ENCODE measurements at places on chromosomes 16 and 17. TPM values are rescaled to one million over a fixed set of nuclear protein-coding genes. Genes with fewer than 3 reads are reported as not detected.

The CRYBA1 gene
- total RNA-seq, result not detected

DNA sequence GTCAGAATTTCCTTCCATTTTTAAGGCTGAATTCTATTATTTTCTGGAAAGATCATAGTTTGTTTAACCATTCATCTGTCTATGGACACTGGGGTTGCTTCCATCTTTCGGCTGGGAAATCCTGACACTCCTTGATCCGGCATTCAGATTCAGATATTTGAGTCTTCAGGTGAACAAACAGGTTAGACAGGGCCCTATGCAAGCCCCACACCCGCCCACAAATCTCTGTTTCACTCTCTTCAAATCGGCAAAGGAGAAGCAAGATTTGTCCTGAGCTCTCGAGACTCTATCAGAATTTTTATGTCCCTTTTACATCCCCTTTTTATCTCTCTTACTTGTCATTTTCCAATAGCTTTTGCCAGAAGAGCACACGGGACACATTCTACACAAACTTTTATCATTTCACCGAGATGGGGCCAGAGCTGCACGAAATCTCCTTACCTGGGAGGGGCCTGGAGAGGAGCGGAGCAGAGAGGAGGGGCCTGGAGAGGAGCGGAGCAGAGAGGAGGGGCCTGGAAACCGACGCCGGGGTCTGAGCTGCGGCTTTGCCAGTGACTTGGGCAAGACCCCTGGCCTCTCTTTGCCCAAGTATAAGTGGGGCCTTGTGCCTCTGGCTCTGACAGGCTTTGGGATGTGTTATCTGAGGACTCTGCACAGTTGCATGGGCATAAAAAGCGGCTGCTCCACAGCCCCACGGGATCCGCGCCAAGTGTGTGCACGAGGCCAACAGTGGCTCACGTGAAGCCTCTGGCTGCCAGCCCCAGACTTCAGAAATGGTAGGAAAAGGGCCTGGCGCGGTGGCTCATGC, 54.3 kb upstream of the RBFOX3 start:
- peak; percentile 73 for DNase-seq

DNA sequence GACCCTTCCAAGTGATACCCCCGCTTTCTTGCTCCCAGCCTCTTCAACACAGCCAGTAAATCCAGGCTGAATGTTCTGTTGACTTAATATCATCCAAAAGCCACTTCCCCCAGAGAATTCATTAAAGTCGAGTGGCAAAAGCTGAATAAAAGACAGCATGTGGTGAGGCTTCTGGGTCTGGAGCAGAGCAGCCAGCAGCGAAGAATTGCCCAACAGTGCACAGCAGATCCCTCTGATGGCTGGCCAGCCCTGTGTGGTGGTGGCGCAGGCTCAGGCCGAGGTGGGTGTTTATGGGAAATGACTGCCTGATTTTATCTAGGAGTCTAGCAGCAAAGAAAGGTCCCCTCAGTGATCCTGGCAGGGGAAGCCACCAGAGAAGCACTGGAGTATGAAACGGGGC, 30.3 kb upstream of the RCVRN start:
- DNase-seq, result no peak

The KRT15 gene
- total RNA-seq, result not detected

The PDE6G gene
- total RNA-seq, result not detected

GRCh38 chr16:26051063-26051462, 359.3 kb downstream of the HS3ST4 start:
- DNase-seq, result no peak

The CMTM1 gene
- total RNA-seq, result 7.6 TPM

DNA sequence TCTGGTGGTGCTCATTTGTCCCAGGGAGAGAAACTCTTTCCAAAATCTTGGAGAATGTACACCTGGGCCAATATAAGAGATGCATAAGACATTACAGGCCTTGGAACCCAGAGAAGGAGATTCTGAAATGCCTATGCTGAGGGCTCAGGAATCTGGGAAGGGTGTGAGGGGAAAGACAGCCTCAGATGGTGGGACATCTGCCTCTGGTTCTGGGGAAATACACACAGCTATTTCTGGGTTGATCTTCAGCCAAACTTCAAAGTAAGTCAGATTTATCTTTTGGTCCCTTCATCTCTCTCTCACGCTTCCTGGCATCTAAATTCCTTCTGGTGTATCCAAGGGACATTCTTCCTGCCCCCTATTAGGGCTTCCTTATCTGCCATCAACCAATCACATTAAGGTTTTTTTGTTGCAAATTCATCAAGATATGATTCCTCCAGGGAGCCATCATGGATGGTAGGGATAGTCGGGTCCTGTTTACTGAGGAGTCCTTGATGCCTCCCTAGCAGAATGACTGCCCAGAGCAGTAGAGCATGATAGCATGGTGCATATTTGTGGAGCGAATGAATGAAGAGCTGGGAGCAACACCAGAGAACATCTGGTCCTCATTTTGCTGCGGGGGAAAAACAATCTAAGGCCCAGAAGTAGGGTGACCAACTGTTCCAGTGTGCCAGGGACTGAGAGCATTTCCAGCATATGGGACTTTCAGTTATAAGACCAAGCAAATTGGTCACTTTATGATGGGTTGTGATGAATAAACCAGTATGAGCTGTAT, 35.7 kb upstream of the DYNLL2 start:
- DNase-seq, result no peak

- no peak for DNase-seq
These were observed 39.7 kb downstream of the NUP93 start for GRCh38 chr16:56769677-56770076.

DNA sequence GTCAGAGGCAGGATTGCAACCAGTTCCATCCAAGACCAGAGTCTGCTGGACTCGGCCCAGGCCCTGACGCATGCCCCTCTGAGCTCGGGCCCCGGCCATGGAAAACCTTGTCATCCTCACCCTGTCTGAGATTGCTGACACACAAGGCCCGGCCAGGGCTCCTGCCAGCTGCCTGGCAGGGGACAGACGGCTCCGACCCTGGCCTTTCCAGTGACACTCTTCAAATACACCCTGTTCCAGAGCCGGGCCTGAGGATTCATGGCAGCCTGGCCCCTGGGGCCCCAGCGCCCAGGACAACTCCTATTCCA, 3.2 kb upstream of the PABPN1L start:
- peak; percentile 61 for DNase-seq

The GUCY2D gene
- total RNA-seq, result not detected

- DNase-seq, result no peak
These were observed 19.7 kb upstream of the ZNF652 start for GRCh38 chr17:49381793-49382192.

- no peak for DNase-seq
These were observed 19.0 kb downstream of the ABR start for GRCh38 chr17:1160591-1161390.

- no peak for DNase-seq
These were observed 13.7 kb upstream of the WIPI1 start for GRCh38 chr17:68470961-68471360.

The MAF gene
- 9.0 TPM for total RNA-seq

DNA sequence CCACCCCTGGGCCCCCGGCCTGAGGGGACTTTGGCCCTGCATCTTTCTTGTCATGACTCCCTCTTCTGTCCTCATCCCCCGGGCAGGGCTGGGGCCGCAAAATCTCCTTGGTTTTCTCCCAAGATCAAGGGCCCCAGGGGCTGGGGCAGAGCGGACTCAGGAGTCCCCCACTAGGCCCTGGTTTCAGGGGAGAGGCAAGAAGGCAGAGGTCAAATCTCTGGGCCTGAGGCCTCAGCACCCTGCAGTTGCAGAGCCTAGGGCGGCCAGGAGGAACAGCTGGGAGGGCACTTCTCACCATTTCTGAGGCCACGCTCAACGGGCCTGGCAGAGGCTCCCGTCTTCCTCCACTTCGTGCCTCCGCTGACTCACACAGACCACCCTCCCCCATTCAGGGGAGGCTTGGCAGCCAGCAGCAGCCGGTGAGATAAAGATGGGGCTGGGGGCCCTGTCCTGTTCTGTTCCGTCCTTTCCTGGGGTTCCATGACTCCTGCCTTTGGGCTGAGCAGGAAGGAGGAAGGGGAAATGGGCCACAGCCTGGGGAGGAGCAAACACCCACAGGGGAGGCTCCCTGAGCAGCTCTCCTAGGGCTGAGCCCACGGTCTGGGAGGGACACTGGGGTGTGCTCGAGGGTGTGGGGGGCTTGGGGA, 12.4 kb downstream of the ZSCAN10 start:
- DNase-seq, result no peak

The PDIA2 gene
- total RNA-seq, result 2.7 TPM

The KRT31 gene
- not detected for total RNA-seq

GRCh38 chr16:24848065-24848464, 2.3 kb downstream of the SLC5A11 start:
- no peak for DNase-seq

DNA sequence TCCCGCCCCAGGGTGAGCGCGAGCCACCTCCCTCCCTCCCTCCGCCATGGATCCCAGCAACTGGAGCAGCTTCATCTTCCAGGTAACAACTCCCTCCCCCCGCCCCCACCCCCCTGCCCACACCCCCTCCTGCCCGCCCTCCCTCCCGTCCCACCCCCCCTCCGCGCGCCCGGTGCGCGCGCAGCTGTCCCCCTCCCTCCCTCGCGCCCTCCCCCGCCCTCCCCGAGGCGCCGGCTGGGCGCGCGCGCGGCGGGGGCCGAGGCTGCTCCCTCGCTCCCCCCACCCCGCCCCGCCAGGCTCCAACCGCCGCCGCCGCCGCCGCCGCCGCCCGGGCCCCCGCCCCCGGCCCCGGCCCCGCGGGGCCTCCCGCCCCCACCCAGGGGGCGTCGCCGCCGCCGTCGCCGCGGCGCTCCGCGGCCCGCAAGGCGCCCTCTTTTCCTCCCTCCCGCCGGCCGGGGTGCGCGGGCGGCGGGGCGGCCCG, at the start of gene MAZ:
Gene MAZ (plus strand): TSS at position 431 of the 481 bp plus-strand sequence. CDS start 173 bp downstream, outside the sequence.
- peak; percentile 86 for DNase-seq

GRCh38 chr17:77254951-77255825, 114.4 kb downstream of the SEC14L1 start:
- no peak for DNase-seq

The CD300E gene
- not detected for total RNA-seq

DNA sequence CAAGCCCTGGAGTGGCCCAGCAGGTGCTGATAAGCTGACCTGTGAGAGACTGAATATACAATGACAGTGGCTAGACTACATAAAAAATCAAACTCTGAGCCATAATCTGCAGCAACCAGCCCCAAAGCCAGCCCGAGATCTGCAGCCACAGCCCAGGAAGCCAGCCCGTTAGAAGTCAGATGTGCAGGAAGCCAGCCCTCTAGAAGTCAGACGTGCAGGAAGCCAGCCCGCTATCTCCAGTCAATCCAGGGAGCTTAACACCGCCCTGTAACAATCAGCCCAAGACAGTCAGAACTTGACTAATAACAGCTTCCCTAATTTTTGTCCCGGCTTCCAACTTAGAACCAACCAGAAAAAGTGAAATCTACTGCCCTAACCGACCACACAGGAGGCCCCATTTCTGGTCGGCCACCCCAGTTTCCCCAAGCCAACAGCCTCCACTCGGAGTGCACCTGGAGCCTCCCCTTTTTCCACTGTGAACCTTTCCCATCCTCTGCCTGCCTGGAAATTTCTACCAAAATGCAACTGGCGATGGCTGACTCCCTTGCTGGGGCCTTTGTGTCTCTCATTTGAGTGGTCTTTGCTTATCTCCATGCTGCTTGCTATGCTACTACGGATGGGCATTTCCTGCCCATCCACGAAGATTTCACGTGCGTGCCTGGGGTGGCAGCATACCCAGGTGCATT, 769.3 kb downstream of the KCNJ18 start:
- DNase-seq, result no peak

- no peak for DNase-seq
These were observed 244.1 kb upstream of the MON1B start for GRCh38 chr16:76946879-76947278.
